Panc1 (cell line): ENCODE measurements at places on chromosomes 6 and 20. TPM values are rescaled to one million over a fixed set of nuclear protein-coding genes. Genes with fewer than 3 reads are reported as not detected.

- H3K27me3 ChIP-seq = no peaks in the 10 kb centered on the region
- peaks cover 24% of the 10 kb centered on the region for H3K36me3 ChIP-seq
- DNase-seq = no peak
Measured at GRCh38 chr6:134994431-134994830, 44.5 kb upstream of the ALDH8A1 start.

DNA sequence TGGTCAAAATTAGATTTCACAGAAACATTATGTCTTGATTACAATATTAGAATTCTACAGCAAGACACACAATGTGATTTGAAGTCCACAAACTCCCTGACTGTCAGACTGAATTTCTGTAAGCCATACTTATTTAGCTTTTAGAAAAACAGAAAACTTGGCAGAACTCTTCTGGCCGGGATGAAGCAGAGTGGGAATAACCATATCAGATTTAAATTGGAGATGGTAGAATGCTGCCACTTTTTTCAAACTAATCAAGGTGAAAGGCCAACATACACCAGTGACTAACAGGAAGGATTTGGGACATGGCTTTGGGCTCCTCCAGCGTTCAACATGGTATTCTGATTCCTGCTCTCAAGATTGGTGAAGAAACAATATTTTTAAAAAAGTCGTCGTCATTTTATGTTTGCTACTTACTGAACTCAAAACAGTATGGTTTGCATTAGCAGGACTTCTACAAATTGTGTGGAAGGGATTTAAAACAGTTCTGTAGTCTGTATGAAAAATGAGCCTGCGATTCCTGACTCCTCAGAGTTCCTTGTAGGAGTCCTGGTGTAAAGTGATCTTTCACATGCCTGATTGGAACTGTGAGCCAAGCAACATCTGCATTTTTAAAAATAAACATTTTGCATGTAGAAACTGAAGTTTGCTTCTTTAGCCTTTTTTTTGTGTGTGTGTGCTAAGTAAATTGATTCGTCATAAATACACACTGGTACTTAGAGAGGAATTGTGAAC lies 297.9 kb upstream of the SOX4 start:
- H3K27ac ChIP-seq = no peak overlapping the region
- H3K4me3 ChIP-seq = no peak overlapping the region
- no peaks in the 10 kb centered on the region for H3K27me3 ChIP-seq
- no peaks in the 10 kb centered on the region for H3K36me3 ChIP-seq
- no peak for DNase-seq
- H3K4me1 ChIP-seq = no peaks in the 10 kb centered on the region

- H3K4me3 ChIP-seq = no peak overlapping the region
- no peaks in the 10 kb centered on the region for H3K27me3 ChIP-seq
- H3K27ac ChIP-seq = no peak overlapping the region
- no peaks in the 10 kb centered on the region for H3K36me3 ChIP-seq
Measured at GRCh38 chr6:44671333-44671732, 283.8 kb downstream of the CDC5L start.

GRCh38 chr20:9025643-9026042 lies 43.2 kb upstream of the PLCB4 start:
- H3K27ac ChIP-seq = no peak overlapping the region
- no peaks in the 10 kb centered on the region; the same call in 1 of the 2 replicates for H3K4me1 ChIP-seq
- DNase-seq = no peak
- H3K36me3 ChIP-seq = no peaks in the 10 kb centered on the region
- no peak overlapping the region for H3K4me3 ChIP-seq

DNA sequence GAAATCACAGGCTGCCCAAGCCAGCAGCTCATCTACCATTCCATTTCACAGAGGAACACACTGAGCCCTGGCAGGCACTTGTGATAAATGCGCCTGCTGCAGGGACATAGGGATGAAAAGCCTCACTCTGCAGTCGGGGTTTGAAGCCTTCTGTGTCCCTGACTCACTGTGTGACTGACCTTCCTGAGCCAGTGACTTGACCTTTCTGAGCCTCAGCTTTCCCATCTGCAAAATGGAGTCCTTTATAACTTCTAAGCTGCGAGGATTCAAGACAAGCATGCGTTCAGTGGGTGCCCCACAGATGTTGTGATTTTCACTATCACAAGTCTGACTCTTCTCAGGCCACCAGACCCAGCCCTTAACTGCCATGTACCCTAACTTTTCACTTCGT lies 5.5 kb downstream of the TGM2 start:
- H3K27ac ChIP-seq = no peak overlapping the region
- no peak for DNase-seq
- H3K27me3 ChIP-seq = no peaks in the 10 kb centered on the region
- peaks cover 3% of the 10 kb centered on the region for H3K4me1 ChIP-seq

GRCh38 chr20:56465997-56466396 lies 2.4 kb upstream of the RTF2 start:
- no peak for DNase-seq
- H3K27me3 ChIP-seq = 0 out of 2 replicates have a peak, but pooled peaks cover 2% of the 10 kb centered on the region
- H3K4me3 ChIP-seq = no peak overlapping the region
- no peak overlapping the region for H3K27ac ChIP-seq

DNA sequence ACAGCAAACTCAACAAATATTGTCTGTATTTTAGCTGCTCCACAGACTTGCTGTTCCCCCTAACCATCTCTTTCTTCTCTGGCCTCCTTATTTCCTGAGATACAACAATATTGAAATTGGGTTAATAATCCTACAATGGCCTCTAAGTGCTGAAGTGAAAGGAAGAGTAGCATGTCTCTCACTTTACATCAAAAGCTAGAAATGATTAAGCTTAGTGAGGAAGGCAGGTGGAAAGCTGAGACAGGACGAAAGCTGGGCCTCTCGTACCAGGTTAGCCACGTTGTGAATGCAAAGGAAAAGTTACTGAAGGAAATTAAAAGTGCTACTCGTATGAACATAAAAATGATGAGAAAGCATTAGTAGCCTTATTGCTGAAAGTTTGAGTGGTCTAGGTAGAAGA lies 63.8 kb downstream of the ELOVL5 start:
- no peak overlapping the region for H3K27ac ChIP-seq
- DNase-seq = no peak
- H3K4me3 ChIP-seq = no peak overlapping the region
- H3K36me3 ChIP-seq = peaks cover 20% of the 10 kb centered on the region
- no peaks in the 10 kb centered on the region for H3K27me3 ChIP-seq
- H3K4me1 ChIP-seq = peaks cover 14% of the 10 kb centered on the region

ARMH2 gene
- total RNA-seq = not detected

MEP1A gene
- not detected for total RNA-seq

GPX5 gene
- not detected for total RNA-seq

RIPPLY2 gene
- total RNA-seq = 6.5 TPM
